ENCODE measurements at places on chromosomes 5 and 9.

- DNase-seq = no peak
These were observed 357.6 kb downstream of the RAB3C start for GRCh38 chr5:58940446-58940845.

DNA sequence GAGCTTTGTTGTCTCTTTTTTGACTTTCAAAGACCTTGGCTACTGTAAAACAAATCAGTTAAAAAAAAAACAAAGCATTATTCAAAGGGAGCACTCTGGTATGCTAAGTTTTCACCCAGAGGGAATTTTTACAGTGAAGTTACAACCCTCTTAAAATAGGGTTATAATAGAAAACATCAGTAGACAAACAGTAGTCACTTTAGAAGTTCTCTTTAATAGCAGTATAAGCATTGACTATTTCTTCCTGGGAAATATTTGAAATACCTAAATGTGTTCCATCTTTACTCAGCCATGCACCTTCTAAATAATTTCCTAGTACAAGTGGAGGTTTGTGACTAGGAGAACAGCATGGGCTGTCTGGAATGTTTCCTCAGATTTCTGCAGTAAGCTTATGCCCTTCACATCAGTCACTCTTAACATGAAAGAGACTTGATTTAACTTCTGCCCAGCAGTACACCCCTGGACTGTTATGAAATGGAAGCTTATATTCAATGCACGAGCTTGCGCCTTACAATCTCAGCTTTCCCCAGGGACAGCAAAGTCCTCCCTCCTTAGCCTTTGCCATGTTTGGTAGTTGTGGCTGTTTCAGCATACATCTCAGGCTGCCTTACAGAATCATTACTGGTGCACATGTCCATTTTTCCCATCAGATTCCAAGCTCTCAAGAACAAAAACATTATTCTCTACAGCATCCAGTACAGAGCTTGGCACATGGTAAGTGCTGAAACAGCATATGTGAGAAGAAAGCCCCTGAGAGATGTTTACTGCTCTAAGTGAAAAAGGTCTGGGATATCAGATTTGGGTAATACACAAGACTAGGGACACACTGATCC, 191.5 kb downstream of the ZNF608 start:
- DNase-seq = no peak

GRCh38 chr9:110755179-110755578, 86.6 kb downstream of the MUSK start:
- no peak for DNase-seq

DNA sequence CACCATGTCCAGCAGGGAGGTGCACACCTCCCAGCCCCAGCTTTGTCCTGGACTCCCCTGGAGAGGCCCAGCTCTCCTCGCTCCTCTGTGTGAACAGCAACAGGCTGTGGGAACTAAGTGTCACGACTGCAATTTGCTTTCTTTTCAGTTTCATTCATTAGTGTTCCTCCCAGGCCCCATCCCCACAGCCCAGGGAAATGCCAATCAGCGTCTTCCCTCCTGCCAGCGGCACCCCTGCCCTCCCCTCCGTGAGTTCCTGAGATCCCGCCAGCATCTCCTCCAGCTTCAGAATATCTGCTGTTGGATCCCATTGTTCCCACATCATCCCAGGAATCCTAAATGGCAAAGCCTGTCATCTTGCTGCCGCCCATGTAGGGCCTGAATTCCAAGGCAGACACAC, 13.1 kb upstream of the RPL26L1 start:
- DNase-seq = no peak

- no peak for DNase-seq
These were observed 312.3 kb downstream of the ENC1 start for GRCh38 chr5:74328221-74328630.

DNA sequence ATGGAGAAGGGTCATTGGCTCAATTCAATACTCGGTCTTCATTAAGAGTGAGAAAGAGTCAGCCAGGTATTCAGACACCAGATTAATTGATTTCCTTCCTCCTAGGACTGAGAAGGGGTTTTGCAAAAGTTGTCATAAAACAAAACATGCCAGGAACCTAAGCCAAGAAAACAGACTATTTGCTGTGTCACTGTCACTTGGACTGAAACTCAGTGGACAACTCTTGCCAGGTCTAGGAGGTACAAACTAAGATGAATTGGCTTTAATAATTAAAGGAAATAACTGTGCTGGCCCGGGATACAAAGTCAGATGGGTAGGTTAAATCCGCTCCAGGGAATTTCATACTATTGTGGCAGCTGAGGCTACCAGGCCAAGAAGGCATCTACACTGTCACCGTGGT, 71.1 kb upstream of the TBC1D9B start:
- DNase-seq = no peak

DNA sequence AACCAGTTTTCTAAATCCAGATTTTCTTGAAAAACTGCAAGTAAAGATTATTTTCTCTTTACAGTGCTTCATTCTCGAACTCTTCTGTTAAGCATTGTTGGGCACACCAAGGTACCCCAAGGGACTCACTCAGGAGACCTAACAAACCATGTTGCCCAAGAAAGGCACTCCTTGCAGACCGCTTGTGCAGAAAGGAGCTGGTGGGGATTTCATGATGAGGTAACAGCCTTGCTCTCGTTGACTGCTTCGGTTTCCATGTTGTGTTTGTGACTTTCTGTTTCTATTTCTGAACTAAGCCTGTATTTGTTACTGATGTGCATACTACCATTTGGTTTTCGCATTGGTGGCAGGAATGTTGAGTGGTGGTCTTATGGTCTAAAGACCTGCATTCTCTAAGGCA, 266.6 kb upstream of the DAP start:
- DNase-seq = no peak

DNA sequence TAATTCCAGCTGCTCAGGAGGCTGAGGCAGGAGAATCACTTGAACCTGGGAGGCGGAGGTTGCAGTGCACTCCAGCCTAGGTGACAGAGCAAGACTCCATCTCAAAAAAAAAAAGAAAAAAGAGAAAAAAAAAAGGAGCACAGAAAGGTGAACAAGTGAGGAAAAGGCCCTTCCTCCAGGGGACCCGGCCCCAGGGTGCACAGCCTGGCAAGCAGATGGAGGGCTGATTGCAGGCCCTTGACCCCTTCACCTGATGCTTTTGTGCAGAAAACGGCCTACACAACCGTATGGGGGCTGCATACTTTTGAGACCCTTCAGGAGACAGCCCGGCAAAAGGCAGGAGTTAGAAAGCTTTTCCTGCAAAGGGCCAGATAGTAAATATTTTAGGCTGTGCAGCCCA, 33.9 kb downstream of the HRH2 start:
- DNase-seq = no peak

DNA sequence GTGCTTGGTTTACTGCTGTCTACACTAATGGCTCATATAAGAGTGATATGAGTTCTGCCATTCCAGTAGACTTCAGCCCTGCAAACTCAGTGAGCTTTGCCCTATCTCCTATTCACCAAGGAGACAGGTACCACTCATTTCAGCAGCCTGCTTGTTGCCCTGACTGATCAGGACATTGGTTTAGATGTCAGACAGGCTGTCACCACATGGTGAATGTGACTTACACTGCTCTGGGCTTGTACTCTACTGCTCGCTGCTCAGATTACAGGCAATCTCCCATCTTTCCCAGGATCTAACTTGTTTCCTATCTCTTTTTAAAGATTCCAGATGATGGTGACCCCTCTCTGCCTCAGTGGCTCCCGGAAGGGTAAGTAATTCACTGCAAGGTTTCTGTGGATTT, 123.3 kb upstream of the RUSC2 start:
- DNase-seq = no peak

DNA sequence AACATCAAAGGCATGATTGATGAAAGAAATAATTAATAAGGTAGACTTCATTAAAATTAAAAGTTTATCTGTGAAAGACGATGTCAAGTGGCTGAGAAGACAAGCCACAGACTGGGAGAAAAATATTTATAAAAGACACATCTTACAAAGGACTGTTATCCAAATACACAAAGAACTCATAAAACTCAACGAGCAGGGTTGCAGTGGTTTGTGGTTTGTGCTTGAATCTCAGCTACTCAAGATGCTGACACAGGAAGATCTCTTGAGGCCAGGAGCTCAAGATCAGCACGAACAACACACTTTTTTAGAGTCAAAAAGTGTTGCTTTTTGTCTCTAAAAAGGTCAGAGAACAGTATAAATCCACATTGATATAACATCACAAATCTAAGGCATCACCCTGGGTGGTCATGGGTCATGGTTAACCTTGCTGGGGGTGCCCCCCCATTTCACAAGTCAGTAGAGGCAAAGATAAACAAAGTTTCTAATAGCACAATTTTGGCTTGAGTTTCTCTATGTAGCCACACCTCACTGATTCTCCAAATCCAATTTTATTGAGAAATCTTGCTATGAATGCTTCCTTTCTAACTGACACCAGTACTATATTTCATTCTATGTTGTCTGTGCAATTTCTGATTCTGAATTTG, 342.9 kb upstream of the RPS23 start:
- DNase-seq = peak; percentile 10

DNA sequence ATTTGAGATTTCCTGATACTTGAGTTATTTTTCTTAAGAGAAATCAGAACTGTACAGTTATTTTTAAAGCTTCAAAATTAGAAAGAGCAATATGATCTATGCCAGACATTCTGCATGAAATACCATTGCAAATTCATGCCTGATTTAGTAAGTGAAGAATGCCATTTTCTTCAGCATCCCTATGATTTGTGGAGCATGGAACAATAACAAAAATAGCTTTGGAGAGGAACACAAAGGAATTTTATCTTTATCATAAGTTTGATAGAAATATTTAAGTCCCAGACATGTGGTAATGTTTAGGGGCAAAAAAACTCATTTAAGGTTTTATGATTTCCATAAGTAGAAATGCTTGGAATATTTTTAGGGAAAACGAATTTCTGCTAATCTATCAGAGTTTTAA, 1863.4 kb downstream of the EFNA5 start:
- no peak for DNase-seq

DNA sequence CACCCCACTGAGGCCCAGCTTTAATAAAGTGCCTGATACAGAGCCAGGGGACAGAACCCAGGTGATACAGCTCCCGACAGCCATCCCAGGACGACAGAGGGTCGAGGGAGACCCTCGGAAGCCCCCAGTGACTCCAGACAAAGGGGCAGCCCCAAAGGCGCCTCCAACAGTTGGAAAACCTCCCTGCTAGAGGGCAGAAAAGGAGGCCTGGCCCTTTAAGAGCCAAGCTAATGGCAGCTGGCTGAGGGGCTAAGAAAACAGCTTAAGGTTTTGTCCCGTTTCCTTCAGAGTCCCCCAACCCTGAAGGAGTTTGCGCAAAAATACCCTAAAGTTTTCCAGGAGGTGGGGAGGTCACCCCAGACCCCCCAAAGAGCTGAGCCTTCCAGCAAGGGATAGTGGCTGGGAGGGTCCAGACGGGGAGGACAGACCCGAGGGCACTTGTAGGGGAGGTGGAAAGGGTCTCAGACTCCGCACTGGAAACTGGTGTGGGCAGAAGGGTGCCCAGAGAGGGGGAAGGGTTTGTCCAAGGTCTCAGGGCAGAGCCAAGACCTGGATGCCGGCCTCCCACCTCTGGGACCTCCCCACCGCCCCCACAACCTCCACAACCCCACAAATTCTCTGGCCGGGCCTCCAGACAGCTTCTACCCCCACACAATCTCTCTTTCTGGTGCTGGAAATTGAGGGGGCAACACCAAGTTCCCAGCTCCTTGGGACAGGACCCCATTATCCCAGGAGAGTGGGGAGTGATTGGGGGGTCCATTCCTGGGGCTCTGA, 8.2 kb upstream of the AK1 start:
- DNase-seq = no peak

DNA sequence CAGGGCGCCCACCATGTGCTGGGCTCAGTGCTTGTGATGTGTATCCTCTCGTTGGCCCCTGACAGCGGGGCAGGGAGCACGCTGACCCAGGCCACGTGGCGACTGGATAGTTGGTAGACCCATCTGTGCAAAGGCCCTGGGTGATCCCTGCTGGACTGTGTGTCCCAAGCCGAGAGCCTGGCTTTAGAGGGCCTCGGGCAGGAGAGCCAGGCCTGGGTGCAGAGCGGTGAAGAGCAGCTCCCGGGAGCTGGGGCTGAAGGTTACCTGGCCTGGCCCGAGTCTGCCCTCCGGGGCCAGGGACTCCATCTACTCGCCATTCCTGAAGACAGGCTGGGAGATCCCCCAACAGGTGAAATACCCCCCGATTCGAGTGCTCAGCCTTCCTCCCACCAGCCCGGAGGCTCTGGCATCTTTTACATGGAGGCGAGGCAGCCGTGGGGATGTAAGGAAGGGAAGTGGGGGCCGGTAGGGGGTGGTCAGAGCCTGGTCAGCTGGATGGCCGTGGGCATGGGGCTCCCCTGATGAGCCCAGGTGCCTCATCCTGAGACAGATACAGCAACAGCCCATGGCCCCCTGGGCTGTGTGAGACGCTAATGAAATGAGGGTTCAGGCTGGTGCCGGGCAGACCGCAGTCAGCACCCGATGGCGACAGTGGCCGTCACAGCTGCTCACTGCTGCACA, 19.0 kb downstream of the NCS1 start:
- no peak for DNase-seq

- DNase-seq = no peak
These were observed 614.3 kb downstream of the ACTL7B start for GRCh38 chr9:108241384-108242073.
